ENCODE measurements at places on chromosomes 5 and 9.

GRCh38 chr5:167482555-167482954 lies 808.9 kb upstream of the WWC1 start:
- DNase-seq, result no peak

- DNase-seq, result no peak
Measured at GRCh38 chr9:68709291-68710110, 4.5 kb downstream of the PIP5K1B start.

GRCh38 chr9:130368631-130369103 lies 76.1 kb upstream of the ASS1 start:
- DNase-seq, result no peak

GRCh38 chr9:4035777-4036176 lies 264.1 kb downstream of the GLIS3 start:
- DNase-seq, result no peak

DNA sequence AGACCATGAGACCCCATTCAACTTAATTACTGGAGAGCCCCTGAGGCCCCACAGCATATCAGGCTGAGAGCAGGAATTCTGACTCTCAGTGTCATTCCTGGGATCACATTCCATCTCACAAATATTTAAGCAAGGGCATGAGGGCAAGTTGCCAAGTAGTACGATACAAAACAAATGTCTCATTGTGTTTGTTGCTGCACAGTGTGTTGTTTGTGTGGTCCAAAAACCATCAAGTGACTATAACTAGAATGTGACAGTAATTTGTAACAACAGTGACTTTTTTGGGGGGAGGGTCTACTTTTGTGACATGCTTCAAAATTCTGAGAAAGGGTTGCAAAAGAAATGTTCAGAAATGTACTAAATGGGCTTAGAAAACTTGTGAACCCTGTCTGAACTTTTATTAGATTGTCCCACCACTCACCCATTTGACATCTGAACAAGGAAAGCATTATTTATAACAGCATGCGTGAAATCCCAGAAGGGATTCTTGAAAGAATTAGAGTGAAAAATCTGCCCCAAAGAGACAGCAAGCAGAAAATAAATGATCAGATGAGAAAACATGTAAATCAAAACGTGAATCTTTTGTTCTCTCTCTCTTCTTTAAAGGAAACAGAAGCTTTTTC lies 347.0 kb downstream of the NTRK2 start:
- DNase-seq, result no peak

DNA sequence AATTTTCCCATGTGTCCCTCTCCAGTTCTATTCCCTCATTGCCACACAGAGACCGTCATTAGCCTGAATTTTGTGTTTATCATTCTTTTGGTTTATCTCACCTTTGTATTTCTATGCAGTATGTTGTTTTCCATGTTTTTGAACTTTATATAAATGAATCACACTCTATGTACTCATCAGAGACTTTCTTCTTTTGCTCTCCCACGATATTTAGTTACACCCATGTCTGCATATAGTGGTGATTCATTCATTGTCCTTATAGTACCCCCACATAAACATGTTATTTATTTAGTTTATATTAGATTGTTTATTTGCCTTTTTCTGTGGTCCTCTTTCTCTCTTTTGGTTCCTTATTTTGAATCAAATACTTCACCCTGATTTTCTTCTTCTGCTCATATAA lies 199.7 kb downstream of the FSTL4 start:
- no peak for DNase-seq

DNA sequence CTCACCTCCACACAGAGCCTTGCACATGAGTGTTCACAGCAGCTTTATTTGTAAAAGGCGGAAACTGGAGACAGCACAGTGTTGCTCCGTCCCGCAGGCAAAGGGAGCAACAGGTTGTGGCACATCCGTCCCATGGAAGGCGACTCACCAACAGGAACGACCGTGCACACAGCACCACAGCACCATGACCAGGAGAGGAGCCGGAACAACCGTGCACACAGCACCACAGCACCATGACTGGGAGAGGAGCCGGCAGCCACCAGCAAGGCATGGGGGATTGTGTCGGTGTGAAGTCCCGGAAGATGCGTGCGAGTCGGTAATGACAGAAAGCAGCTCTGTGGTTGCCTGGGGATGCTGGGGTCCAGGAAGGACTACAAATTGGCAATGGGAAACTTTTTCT lies 158.5 kb downstream of the C9orf50 start:
- no peak for DNase-seq

- no peak for DNase-seq
Measured at GRCh38 chr5:4228708-4229107, 633.1 kb downstream of the IRX1 start.

DNA sequence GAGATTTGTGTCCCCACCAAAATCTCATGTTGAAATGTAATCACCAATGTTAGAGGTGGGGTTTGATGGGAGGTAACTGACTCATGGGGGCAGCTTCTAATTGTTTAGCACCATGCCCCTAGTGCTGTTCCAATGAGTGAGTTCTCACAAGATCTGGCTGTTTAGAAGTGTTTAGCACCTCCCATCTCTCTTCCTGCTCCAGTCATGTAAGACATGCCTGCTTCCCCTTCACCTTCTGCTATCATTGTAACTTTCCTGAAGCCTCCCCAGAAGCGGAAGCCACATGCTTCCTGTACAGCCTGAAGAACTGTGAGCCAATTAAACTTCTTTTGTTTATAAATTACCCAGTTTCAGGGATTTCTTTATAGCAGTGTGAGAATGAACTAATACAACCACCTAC lies 170.5 kb downstream of the NDUFS4 start:
- no peak for DNase-seq

- DNase-seq, result no peak
Measured at GRCh38 chr5:174521449-174521848, 202.9 kb upstream of the MSX2 start.

- DNase-seq, result no peak
Measured at GRCh38 chr5:66807743-66808142, 211.6 kb downstream of the MAST4 start.

DNA sequence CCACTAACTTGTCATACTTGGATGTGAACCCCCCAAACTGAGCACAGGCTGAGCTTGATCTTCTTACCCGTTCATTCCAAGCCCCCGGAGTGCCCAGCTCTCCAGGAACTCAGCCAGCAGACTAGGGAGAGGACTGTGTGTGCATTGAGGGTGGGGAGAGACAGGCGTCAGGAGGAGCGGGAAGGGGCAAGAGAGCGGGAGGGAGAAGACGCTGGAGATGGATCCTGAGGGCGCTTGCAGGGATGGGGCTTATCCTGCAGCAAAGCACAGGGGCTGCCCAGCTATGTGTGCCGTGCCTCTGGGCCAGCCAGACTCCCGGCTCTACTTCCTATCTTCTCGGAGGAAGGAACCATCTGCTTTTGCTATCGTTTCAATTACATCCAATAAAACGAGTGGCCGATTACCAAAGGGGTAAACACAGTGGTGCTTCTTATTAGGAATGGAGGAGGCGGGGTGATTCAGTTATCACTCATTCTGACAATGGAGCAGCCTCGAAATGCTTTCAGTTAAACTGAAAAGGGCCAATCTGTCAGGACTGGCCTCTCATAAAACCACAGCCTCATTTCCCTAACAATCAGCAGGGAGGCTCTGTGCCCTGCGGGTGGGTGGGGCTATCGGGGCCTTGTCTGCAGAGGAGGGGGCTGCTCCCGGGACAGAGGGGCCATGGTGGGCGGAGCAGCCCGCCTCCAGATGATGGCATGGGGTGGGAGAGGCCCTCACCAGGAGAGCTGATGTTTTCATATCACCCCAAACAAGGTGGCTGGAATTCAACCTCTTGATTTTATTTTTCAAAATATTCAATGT lies 168.2 kb downstream of the DAB2IP start:
- DNase-seq, result no peak

DNA sequence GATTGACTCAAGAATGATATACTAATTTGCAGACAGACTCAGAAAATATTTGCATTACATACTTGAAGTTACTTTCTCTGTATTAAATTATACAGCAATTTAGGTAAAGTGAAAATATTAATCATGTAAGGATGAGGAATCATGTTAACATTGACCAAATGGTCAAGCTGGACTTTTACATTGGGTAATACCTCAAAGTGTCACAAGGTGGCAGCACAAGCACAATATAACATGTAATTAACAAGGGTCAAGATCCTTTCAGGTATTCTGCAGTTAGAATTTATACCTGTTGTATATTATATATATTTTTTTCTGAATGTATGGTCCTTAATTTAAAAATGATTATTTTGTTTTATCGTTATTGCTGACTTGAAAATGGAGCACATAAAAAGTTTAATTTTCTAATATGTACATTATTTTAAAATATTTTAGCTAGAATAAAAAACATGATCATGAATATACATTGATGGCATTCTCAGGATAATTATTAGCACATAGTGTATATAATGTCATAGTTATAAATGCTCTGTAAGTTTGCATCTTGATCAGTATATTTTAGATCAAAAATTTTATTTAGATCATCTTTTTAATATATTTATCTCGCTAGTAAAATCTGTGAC lies 8.6 kb downstream of the HAPLN1 start:
- DNase-seq, result no peak

DNA sequence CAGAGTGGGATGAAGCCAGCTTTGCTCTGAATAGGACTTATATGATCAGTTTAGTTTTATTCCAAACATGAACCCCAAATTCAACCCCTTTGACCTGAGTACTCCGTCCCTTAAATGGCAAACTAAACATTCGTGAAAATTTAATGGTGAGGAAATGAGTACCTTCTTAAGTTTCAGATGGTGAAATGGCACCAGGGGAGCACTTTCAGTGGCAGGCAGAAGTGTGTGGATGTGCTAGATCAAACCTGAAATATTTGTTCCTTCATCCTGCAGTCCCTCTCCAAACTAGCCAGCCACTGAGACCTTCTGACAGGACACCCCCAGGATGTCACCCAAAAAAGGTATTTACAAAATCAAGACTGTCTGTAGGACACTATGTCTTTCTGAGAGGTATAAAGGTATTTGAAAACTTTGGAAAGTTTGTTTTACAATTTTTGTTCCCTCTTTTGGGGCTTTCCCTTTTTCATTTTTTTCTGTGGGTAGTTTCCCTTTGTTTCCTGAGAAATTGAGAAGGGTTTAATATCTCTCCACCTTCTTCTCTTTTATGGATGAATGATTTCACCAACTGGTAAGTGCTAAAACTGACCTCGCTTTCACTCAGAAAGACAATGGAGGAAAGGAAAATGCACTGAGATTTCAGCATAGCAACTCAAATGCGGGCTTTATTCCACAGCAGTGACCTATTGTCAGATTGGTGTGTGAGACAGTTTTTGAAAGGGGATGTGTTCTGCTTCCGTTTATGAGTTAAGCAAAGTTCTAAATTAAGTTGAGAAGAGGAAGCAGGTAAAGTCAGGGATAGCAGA lies 127.1 kb downstream of the TMC1 start:
- no peak for DNase-seq

DNA sequence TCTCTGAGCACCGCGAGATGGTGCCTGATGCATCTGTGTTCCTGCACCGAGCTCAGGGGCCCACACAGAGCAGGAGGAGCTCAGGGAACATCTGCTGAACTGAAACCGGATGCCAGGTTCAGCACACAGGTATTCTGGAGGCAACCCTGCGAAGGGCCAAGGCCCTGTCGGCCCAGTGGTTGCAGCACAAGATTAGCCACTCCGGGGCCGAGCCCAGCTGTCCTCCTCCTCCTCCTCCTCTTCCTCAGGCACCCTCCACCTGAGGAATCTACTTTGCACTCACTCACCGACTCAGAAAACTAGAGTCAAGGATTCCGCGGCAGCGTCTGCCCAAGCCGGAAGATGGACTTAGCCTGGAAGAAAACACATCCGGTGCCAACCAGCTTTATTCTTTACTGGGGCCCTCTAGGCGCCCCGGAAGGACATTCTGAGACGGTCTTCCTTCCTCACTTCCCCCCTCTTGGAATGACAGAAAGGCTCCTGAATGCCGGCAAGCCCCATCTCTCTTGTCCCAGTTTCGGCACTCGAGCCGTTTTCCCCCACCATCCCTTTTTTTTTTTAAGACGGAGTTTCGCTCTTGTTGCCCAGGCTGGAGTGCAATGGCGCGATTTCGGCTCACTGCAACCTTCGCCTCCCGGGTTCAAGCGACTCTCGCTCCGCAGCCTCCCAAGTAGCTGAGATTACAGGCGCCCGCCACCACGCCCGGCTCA lies at the start of gene ZBTB6:
Gene ZBTB6 (minus strand): TSS at position 360 of the 710 bp plus-strand sequence. CDS start 1,251 bp downstream, outside the sequence.
- DNase-seq, result peak; percentile 38

DNA sequence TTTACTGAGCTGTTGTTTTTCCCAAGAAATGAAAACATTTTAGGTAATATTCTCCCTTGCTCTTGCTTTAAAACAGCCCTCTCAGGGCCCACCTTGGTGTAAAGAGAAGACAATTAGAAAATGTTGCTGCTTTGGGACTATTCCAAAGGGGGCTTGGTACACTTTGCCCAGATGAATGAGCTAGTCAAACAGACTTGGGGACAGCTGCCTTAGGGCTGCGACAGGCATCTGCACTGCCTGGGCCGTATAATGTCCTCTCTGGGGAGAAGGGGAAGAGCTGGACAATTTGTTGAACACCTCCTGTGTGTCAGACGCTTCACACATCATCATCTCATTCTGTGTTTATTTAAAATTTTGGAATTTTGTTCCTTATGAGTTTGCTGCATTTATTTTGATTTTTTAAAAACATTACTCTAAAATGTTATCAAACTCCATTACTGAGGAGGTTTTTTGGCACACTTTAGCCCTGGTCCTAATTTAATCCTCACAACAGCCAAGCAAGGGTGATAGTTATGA lies 28.8 kb downstream of the C5orf58 start:
- no peak for DNase-seq

DNA sequence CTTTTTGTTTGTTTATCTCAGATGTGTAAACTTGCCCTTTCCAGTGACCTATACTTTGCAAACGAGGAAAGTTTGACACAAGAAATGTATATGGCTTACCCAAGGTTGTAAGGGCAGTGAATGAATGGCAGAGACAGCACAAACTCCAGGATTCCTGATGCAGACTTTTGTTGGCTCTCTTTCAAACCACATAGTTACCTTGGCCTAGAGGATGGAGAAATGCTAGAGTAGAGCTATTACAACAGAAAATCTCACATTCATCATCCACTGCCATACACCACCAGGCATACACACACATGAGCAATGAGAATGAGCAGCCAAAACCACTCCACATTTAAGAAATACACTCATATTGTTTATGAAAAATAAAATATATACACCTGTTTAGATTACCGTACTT lies 387.0 kb downstream of the TLR4 start:
- no peak for DNase-seq

- no peak for DNase-seq
Measured at GRCh38 chr5:172949426-172949825, 9.8 kb upstream of the RPL26L1 start.

DNA sequence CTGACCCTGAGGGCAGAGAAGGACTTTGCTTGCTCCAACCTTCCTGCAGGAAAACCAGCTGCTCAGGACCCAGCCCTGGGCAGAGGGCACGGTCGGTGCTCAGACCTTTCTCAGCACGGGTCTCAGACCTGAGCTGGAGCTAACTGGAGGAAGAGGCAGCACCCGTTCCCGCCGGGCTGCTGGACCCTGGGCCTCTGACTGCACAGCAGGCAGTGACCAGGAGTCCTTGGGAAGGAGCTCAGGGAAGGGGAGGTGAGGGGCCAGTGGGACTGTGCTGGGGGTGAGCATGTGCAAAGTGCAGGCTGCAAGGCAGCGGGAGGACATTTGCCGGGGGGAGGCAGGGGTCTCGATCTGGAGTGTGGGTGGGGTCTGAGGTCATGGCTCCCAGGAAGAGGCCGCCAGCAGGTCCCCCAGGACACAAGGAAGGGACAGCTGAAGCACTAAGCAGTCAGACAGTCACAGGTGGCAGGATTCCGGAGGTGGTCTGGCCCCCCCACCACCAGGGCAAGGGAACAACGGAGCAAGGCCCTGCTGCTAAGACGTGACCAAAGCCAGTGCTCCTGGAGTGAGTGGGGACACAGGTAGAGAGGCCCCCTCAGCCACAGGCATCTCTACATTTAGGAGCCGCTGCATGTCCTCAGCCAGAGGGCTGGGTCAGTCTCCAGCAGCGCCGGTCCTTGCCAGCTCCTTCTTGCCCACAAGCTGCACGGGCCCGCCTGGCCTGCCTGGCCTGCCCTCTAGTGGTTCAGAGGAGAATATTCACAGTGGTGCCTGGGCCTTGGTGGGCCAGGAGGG lies 4.8 kb upstream of the DPM2 start:
- no peak for DNase-seq
